Glomerular endothelial cell (primary cell): ENCODE measurements at places on chromosomes 5 and 9. TPM values are rescaled to one million over a fixed set of nuclear protein-coding genes. Genes with fewer than 3 reads are reported as not detected.

Gene LCN9
- total RNA-seq = not detected in 2 replicates

Gene MEGF10
- total RNA-seq = 3.6 and 15.5 TPM in 2 replicates

Gene ADAMTS13
- total RNA-seq = 3.3 and 3.6 TPM in 2 replicates

Gene TAF11L5
- not detected in 2 replicates for total RNA-seq

Gene TNFSF8
- not detected in 2 replicates for total RNA-seq

Gene PTGDS
- total RNA-seq = not detected in 2 replicates

Gene PPP3R2
- not detected in 2 replicates for total RNA-seq

Gene SOX30
- total RNA-seq = not detected in 2 replicates

Gene PCDHGC5
- total RNA-seq = 0.24 and 2.5 TPM in 2 replicates

Gene SH3GL2
- 3.6 TPM in 1 of 2 replicates, not detected in the other for total RNA-seq
